ENCODE measurements at places on chromosomes 6 and 20. TPM values are rescaled to one million over a fixed set of nuclear protein-coding genes. Genes with fewer than 3 reads are reported as not detected.

DNA sequence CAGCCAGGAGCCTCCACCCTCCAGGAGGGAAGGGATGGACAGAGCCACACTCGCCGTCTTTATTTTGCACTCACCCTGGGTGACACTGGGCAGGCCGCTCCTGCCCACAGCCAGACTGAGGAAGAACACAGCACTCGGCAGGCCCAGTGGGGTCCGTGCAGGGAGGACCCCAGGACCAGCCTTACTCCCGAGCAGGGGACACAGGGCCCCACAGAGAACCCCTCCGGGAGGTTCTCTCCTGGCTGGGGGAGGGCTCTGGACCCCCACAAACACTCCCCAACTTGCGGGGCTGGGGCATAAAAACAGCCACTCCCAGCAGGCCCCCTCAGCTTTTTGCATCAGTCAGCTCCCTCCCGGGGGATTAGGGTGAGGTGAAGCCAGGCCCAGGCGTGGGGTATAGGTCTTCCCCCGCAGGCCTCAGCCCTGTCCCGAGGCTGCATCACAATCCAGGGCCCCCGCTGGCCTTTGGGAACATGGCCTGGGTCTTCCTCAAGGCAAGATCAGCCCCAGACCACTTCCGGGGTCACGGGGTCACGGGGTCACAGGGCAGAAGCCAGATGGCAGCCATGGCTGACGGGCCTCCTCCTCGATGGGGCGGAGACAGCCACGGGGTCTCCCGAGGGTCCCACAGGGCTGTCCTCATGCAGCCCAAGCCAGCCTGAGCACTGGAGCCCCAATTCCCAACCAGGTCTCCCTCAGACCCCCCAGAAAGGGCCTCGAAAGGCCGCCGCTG lies 3.2 kb downstream of the TNFRSF6B start:
- DNase-seq, result no peak

The TINAG gene
- 17.9 TPM for total RNA-seq

The MDFI gene
- total RNA-seq, result 48.5 TPM

DNA sequence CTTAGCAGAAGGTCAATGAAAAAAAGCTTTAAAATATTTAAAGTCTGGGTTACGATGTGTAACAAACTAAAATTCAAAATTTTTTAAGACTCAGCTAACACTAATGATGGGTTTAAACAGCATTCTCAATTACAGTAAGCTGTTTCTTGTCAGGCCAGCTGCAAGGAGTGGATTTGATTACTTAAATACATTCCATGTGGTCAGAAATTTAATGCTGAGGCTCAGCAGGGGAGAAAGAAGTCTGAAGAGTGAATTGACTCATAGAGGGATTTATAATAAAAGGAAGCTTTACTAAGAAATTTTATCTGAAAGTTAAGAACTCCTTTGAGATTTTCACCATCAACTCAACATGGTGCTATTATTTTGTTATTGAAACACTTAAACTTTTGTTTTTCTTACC lies 398.6 kb downstream of the KHDRBS2 start:
- DNase-seq, result no peak

DNA sequence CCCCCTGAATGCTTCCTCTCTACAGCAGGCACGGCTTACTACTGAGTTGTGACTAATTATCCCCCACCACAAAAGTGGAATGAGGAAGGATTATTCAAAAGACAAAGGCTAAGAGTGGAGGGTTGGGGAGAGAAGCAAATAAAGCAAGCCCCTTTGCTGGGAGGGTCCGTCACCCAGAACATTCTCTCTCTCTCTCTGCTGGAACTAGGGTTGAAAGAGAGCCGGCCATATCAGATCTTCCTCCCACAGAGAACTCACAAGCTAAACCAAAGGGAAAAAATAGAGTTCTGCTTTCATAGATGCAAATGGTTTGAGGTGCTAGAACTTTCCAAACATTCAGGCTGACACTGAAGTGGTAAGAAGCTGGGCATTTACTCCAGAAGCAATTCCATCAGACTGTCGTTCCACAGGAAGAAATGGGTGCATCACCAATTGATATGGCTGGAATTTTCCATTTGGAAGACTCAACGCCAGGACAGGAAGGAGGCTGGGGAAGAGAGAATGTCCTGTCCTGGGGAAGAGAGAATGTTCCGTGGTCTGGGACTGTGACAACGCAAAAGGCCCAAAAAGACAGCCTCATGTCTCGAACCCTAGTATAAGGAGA lies 7.9 kb downstream of the ZMYND8 start:
- no peak for DNase-seq

The CHMP4B gene
- total RNA-seq, result 41.3 TPM

- no peak for DNase-seq
Measured at GRCh38 chr20:63191400-63191799, 24.5 kb downstream of the YTHDF1 start.

GRCh38 chr20:32641464-32641863 lies 32.3 kb downstream of the C20orf203 start:
- DNase-seq, result no peak

The MUC22 gene
- total RNA-seq, result 0.06 TPM

GRCh38 chr6:141105481-141105880 lies 1027.2 kb upstream of the GJE1 start:
- peak; percentile 95 for DNase-seq

The RHAG gene
- not detected for total RNA-seq

DNA sequence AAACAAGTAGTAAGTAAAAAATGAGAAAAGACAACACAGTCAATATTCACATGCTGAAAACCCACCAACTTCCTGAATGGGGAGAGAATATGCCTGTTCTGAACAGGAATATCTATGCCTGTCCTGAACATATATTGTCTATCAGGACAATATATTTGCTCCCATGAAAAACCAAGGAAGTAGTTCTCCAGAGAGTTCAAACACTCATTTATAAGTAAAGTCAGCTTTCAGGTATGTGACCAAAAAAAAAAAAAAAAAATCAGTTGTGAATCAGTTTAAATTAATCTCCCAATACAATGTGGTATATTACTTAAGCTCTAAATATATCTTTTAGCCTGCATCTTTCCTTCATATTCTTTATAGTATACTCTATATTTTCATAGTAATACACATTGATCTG lies 119.5 kb downstream of the MYB start:
- no peak for DNase-seq

DNA sequence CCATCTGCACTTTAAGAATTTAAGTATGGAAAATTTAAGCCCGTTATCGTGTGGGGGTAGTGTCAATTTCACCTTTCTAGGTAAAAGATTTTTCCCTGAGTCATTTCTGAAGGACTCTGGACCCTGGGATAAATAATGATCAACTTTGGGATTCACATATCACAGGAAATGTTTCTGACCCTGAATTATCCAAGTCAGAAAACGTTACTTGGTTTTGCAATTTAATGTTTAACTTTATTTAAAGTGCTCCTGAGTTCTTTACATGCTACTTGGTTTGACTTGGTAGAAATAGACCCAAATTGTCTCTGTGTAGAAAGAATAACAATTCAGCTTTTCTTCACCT lies 1.5 kb upstream of the SLC17A3 start:
- DNase-seq, result no peak

The ANKRD66 gene
- not detected for total RNA-seq

GRCh38 chr6:5461365-5461764 lies 200.1 kb downstream of the FARS2 start:
- DNase-seq, result no peak

- DNase-seq, result no peak
Measured at GRCh38 chr20:2397091-2397490, 16.4 kb downstream of the TGM6 start.

GRCh38 chr6:4324746-4325145 lies 189.4 kb upstream of the ECI2 start:
- no peak for DNase-seq

GRCh38 chr6:150717419-150717818 lies 117.7 kb downstream of the PLEKHG1 start:
- DNase-seq, result peak; percentile 23

GRCh38 chr6:52341561-52342260 lies 20.2 kb upstream of the PAQR8 start:
- no peak for DNase-seq

GRCh38 chr6:126550323-126550722 lies 210.4 kb downstream of the CENPW start:
- no peak for DNase-seq

DNA sequence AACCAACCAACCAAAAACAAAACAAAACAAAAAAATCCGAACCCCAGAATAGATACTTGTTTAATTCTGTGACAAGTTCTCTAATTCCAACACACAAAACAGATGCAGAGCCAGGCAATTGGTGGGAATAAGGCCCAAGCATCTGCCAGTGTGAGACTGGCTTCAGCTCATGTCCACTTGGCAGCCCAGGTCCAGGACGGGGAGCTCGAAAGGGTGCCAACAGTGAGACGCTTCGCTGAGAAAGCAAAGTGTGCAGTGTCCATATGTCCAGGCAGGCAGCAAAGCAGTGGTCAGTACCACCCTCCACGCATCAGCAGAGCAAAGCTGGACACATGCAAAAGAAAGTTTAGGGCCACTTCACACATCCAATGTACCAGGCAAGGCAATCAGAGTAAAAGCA lies 102.9 kb downstream of the RALGAPA2 start:
- DNase-seq, result no peak

DNA sequence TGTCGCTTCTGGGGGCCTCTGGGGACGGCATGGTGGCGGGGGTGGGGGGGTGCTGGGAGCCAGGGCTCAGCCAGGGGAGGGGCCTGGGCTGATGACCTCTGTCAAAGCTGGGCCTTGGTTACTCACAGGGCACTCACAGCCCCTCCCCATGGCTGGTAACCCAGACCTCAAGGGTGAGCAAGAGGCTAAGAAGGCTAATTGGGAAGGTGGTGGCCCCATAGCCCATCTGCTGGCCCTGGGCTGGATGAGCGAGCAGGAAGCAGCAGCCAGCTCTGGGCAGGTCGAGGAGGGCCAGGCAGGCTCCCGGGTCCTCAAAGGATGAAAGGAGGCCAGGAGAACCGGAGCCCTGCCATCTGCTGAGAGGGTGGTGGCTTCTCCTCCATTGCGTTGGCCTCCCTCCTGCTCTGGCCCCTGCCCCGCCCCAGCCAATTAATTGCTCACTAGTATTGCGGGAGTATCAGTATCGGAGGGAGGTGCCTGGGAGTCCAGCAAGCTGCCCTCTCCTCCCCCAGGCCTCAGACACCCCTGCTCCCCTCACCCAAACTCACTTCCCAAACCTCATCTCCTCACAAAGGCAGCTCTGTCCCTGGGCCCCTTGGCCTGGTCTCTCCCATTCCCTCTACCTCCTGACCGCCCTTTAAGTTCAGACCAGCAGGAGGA lies 1.0 kb upstream of the CDSN start:
- DNase-seq, result no peak

DNA sequence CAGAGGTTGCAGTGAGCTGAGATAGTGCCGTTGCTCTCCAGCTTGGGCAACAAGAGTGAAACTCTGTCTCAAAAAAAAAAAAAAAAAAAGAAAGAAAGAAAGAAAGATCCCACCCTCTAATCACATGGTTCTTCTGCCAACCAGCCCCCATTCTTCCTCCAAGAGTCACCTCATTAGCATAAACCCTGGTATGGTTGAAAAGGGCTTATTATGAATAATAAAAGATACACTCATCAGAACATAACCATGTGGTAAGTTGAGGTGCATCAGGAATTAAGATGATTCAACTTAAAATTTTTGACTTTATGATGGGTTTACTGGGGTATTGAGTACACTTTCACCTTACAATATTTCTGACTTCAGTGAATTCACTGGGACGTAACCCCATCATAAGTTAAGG lies 793 bp upstream of the TRIM40 start:
- no peak for DNase-seq
